ENCODE measurements at places on chromosomes 6 and 20.

DNA sequence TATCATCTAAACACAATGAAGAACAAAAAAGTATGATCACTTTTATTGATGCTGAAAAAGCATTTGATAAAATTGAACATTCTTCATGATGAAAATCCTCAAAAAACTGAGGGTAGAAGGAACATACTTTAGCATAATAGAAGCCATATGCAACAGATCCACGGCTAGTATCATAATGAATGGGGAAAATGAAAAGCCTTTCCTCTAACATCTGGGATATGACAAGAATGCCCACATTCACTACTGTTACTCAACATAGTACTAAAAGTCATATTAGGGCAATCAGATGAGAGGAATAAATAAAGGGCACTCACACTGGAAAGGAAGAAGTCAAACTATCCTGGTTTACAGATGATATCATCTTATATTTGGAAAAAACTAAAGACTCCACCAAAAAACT is 256.6 kb downstream of the RFPL4B start:
- no peak for DNase-seq

DNA sequence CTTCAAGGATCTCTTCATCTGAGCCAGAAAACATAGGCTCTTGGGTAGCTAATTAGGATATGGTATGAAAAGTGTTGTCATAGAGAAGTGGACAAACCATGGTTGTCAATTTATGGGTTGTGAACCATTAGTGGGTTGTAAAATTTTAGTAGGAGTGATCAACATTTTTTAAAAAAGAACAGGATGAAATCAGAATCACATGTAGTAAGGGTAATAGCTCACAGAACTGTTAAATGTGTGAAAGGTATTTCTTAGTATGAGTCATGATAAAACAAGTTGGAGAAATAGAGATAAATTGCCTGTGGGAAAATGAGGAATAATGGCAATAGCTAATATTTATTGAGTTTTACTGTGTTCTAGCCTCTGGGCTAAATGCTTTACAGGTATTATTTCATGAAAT is 113.4 kb downstream of the MAP3K4 start:
- no peak for DNase-seq

GRCh38 chr6:15626878-15627674 is 35.8 kb downstream of the DTNBP1 start:
- DNase-seq: no peak

DNA sequence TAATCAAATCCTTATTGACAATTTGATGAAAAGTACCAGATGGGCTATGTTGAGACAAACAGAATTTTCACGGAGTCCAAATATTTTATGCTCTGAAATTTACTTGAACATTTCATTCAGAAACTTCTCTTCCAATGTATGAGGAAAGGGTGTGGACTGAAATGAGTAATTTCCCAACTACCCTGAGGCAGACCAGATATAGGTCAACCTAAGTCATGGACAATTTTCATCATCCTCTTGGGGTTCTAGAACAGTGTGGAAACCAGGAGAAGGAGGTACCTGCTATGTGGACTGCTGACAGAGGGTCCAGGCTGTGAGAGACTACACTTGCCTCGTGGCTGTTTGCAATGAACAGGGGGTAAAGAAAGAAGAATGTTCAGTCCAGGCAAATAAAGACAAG is 323.0 kb downstream of the ESR1 start:
- DNase-seq: no peak

GRCh38 chr20:60446267-60447111 is 488.3 kb downstream of the CDH26 start:
- DNase-seq: no peak

DNA sequence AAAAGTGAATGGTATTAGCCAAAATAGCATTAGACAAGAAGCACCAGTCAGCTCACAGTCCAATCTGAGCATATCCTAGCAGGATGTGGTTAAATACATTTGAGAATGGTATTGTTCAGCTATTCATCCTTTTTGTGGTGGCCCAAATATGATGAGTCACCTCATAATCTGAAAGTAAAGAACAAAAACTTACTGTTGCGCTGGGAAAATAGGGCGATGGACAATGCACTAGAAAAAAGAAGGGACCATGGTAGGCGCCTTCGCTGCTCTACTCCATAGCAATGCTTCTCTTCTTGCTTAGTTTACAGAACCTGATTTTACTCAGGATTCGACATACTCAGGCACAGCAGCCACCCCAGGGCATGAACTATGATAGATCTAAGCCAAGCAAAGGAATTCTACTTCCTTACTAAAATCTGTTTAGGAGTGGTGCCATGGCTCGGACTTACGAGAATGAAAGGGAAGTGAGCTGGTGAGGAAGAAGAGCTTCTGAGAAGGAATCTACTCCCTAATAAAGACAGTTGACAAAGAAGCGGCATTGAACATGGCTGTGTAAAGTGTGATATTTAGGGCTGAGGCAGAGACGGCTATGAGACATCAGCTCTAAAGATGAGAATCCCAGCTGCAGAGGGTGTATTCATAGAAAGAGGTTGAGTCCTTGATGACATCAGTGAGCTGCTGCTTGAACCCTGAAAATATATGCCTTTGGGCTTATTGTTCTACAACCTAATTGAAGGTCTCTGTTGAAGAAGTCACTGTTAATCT is 16.6 kb upstream of the FBXO9 start:
- peak; percentile 92 for DNase-seq

GRCh38 chr20:15866916-15867730 is 706.1 kb downstream of the KIF16B start:
- DNase-seq: no peak

GRCh38 chr6:82385961-82386360 is 22.3 kb downstream of the TPBG start:
- no peak for DNase-seq

DNA sequence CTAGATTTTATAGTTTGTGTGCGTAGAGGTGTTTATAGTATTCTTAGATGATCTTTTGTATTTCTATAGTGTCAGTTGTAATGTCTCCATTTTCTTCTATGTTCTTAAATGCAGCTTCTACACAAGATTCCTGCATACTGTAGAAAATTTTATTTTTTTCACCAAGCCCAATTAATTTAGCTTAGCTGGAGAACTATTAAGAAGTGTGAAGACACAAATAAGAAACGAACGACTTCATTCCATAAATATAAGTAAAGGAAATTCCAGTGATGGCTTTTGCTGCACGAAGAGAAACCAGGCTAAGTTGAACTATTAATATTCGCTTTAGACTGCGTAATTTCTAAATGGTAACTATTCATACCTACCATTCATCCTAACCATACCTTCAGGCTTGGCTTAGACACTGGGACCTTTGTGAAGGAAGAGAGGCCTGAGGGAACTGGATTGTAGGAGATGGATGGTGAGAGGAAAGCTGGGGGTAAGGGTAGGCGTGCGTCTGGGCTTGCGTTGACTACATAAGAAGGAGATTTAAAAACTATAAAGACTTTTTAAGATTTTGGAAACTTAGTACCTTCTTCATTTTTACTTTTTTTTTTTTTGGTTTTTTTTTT is 15.9 kb downstream of the HLA-DOA start:
- DNase-seq: no peak

DNA sequence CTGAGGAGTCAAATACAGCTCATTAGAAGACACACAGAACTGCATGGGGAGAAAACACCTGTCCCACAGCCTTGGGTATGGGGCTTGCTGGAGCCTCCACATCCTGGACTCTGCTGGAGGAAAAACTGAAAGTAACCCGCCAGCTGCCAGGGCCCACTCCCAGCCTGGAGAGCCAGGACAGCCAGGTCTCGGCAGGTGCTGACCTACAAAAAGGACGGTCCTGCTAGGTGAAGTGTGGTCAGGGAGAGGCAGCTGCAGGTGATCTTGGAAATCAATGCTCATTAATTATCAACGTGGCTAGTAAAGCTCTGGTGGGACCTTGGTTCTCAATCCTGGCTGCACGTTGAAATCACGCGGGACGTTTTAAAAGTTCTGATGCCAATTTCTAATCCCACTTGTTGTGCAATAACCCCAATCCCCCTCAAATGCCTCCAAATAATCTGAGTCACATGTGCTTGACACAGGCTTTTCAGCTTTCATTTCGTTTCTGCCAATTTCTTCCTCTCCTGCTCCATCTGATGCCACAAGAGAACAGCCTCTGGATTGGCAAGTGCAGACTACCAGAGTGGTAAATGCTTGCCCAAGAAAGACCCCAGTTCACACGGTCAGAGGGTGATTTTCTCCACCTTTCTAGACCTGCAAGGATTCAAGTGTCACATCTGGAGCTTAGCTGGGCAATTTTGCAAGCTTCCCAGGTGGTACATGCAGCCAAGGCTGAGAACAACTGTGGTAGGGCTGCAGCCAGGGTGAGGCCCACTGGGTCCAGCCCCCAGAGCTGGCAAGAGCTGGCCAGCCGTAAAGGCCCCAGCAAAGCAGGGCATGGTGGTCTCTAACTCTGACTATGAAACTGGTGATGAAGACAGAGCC is 252.3 kb upstream of the QKI start:
- DNase-seq: no peak

- DNase-seq: peak; percentile 93
These were observed 587.8 kb upstream of the JAG1 start for GRCh38 chr20:11261533-11262000.

GRCh38 chr6:37319156-37319555 is 34.6 kb upstream of the RNF8 start:
- no peak for DNase-seq

- no peak for DNase-seq
These were observed 327.0 kb downstream of the C6orf118 start for GRCh38 chr6:164982389-164982788.

- DNase-seq: no peak
These were observed 11.9 kb downstream of the VSTM2L start for GRCh38 chr20:37914672-37915433.

DNA sequence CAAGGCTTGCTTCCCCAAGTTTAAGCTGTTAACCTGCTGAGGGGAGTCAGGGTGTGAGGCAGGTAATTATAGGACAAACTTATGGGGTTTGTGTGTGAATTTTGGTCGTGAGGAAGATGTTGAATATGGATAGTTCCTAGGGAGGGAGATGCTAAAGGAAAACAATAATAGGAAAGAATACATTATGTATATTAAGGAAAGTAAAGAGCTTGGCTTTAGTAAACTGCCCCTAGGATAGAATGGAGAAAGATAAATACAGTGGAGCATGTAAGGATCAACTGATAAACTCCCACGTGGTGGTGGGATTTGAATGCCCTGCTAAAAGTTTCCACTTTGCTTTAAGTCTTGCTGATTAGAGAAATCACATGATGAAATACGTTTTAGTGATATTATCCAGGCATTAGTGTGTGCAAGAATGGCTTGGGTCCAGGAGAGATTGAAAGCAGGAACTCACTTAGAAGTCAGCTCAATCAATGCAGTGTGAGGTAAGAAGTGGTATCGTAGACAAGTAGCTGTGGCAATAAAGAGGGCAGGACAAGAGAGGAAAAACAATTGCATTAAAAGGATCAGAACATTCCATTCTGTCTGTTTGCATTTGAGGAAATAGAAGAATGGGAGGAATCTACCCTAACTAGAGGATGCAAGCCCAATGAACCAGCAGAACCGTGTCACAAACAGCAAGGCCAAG is 52.5 kb downstream of the RPS12 start:
- no peak for DNase-seq

DNA sequence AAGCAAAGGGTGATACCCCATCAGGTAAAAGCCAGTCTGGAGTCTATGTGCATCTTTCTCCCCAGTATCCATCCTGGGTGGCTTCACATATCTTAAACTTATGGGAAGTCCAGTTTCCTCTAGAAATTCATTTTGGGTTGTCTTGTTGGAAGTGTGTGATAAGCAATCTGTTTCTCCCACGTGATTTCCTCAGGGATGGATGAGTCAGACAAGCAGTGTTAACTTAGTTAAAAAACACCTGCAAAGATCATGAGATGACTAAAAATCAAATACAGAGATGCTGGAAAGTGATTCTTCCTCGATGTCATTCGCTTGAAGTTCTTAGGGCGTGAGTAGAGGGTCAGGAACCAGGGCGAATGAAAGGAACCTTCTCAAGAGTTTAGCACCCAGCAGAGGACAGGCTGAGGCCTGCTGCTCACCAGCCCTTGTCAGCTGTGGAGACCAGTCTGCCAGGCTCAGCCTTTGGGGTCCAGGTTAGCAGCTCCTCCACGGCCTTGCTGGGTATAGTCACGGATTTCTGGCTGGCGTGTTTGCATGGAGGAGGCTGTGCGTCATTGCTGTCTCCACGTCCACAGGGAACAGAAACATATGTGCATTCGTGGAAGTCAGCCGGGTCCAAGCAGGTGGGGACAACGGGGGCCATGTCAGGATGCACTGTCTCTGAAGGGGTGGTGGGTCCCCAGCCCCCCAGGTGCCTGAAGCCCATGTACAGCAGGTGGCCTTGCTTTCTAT is 2.8 kb upstream of the PNPLA1 start:
- no peak for DNase-seq

DNA sequence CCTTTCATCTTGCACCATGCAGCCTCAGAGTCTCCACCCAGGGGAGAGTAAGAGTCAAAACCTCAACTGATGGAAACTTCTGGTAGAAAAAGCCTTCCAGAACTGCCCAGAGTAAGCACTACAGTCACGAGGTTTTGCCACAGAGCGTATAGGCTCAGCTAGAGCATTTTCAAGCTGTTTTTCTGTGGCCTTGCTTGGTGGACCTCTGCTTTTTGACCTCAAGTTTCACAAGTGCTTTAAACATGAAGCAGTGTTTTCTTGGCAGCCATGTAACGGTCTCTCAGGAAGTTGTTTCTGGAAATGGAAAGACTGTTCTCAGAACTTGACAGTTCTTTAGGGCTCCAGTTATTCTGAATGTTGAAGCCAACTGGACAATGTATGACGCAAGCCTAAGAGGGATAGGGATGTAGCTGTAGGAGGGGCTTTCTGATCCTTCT is 146.5 kb downstream of the ZDHHC14 start:
- DNase-seq: no peak

DNA sequence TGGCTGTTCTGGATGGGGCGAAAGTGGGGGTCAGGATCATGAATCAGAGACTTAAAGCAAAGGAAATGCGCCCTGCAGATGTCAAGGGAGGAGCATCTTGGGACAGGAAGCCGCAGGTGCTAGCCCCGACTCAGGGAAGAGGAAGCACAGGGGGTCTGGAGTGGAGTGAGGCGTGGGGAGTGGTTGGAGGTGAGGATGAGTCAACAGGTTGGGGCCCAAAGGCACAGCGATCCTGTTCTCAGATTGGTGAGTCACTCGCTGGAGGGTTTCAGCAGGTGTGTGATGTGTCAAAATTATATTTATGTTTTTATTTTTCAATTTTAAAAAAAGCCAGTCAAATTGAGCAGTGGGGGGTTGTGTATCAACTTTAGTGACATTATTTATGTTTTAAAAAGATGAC is 19.0 kb downstream of the PACSIN1 start:
- no peak for DNase-seq

DNA sequence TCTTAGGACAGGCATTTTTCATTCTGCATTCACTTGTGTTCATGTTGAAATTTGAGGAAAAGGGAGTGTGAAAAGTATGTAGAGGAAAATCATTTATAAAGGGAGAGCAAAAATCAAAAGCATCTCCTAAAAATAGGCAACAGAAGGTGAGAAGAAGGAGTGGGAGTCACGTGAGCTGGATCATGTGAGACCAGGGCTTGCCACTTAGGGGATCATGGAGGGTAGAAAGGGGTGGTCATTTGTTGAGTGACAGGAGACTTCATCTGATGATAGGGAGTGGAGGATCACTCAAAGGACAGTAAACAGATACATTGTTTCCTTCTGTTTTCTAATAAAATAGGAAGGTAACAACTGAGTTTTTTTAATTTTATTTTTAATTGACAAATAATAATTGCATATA is 17.1 kb downstream of the RBM24 start:
- no peak for DNase-seq

Measured in astrocyte of the cerebellum (primary cell).